NCI-H524 (cell line): ENCODE measurements at places on chromosomes 7 and 10.

GRCh38 chr7:132596588-132596987 is 20.3 kb upstream of the PLXNA4 start:
- DNase-seq = no peak

DNA sequence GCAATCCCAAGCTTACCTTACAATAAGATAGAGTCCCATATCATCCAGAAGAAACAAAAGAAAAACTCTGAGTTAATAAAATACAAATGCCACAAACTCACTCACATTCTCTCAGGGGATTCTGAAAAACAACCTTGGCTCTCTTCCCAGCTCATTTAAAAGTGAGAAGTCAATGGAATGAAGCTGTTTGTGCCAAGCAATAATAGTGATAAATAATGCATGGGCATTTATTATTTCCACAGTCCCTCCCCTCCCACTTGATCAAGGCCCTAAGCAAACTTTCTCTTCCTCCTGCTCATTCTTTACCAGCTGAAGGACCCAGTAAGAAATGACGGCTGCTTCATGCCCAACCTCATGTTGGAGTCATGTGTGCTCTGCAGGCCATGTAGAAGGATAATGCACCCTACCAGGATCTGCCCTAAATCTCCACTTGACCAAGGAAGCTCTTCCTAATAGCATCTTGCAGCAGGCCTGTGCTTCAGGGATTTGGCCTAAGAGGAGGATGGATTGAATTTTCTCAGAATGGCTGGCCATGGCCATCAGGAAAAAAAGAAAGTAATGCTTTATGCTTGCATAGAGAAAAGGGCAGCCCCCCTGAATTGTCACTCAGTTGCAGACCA is 451.3 kb downstream of the GPAM start:
- no peak for DNase-seq

DNA sequence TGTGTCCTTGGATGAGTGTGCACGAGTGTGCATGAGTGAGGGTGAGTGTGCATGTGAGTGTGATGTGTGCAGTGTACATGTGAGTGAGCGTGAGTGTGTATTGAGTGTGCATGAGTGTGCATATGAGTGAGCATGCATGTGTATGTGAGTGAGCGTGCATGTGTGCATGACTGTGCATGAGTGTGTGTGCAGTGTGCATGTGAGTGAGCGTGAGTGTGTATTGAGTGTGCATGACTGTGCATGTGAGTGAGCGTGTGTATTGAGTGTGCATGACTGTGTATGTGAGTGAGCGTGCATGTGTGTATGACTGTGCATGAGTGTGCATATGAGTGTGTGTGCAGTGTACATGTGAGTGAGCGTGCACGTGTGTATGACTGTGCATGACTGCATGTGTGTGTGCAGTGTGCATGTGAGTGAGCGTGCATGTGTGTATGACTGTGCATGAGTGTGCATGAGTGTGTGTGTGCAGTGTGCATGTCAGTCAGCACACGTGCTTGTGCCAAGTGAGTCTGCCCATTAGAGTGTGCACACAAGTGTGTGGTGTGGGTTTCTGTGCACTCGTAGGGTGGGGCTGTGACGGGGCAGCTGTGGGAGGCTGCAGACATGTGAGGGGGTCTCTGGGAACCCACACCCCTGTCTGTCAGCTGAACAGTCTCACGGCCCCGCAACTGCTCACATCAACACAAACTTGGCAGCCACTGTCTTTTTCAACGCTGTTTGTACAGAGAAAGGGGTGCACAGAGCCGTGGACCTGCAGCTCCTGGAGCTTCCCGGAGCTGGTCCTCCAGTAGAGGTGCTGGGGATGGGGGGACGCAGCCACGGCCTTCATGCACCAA is 14.8 kb downstream of the FOXL3 start:
- no peak for DNase-seq

- no peak for DNase-seq
These were observed 207.5 kb downstream of the KCND2 start for GRCh38 chr7:120480472-120480871.

DNA sequence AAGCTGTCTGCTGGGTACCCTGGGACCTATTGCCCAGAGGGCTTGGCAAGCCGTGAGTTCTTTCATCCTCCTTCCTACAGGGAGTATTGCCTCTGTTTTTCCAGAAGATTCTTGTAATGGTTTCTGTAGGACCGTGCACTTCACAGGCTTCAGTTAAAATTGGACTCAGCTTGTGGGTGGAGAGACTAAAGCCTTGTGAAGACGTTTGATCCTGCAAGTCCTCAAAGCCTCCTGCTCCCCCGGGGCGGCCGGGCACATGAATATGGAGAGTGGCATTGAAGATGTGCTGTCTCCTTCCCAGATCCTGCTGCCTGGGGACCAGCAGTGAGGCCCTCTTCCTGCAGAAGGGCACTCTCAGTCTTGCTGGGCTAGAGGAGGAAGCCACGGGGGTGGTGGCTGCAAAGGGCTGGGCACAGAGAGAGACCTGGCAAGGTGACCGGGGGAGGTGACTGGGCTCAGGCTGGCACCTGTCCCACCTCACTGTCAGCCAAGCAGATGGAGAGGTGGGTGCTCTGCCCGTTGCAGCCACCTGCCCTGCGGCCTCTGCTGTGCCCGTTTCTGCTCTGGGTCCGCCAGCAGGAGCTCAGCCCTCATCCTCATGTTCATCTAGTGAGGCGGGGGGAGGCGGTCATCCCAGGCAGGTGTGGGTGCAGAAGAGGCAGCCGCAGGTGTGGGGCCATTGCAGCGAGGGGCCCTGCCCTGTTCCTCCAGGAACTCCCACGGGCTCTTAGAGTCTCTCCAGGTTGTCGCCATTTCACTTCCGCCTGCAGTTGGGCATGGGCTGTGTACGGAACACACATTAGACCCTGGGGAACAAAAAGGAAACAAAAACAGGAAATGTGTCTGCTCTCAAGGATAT is 55.7 kb downstream of the TMEM209 start:
- DNase-seq = peak; percentile 42

DNA sequence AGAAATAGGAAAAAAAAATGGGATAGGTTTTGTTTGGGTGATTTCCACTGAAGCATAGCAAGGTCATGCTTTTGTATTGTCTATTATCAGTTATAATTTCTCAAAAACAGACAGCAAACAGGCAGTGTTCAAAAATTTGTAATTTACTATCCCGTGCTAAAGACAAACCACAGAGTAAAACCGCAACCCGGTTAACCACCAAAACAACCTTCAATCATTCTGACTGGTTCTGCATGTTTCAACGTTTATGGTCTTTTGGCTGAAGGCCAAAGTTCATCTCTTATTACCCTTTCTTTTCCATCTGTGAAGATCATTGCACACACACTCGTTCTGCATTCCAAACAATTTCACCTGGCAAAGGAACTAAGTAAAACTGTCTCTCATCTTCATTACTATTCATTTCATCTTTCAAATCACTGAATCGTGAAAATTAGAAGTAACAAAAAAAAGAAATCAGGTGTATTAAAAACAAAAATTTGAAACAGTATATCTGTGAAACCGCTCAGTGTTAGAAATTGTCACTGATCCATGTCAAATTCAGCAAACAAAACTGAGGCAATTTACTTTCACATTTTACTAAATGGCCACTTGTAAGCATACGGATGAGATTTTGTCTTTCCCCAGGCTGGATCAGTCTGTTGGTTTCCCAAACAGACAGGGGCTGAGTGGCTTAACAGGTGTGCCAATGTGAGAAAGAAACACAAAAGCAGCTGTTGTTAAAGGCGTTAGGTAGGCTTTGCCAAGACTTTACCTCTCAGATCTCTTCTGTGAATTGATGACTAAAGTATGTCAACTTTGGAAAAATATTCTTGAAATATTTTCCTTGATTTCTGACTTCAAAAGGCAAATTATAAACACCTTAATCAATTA is 539.6 kb downstream of the CNTNAP2 start:
- DNase-seq = no peak

- no peak for DNase-seq
These were observed 68.6 kb upstream of the VIPR2 start for GRCh38 chr7:159213253-159213652.

GRCh38 chr7:70764701-70765208 is 367.2 kb upstream of the GALNT17 start:
- no peak for DNase-seq

GRCh38 chr10:13256627-13257026 is 22.5 kb upstream of the UCMA start:
- DNase-seq = no peak

DNA sequence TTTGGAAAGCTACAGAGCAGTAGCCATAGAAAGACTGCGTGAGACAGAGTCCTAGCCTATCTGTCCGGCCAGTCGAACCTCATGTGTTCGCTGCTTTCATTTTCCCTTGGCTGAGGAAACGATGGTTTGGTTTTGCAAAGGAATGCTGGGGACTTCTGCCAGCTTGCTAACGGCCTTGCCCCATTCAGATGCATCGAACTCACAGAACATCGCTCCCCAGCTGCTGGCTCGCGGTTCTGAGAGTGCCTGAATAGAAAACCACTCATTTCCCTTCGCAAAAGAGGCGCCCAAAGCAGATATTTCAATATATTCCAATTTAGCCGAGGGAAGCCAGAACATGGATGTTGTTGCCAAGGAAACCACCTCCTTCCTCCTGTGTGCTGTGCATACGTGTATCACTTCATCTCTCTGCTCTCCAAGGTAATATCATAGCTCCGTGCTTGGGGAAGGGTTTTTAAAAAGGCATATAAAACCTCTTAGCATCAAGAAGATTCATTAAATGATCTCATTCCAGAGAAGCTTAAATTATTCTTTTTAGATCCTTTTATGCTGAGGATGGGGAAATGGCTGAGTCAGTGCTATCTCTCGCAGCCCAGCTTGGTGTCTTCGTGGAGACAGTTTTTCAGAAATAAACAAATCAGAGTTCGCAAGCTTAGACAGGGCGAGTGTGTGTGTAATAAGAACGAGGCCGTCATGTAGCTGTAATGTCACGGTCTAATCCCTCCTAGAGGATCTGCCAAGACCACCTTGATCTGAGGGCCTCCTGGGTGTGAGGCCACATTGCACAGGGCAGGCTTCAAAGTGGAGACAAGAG is 215.2 kb downstream of the RPS24 start:
- no peak for DNase-seq

DNA sequence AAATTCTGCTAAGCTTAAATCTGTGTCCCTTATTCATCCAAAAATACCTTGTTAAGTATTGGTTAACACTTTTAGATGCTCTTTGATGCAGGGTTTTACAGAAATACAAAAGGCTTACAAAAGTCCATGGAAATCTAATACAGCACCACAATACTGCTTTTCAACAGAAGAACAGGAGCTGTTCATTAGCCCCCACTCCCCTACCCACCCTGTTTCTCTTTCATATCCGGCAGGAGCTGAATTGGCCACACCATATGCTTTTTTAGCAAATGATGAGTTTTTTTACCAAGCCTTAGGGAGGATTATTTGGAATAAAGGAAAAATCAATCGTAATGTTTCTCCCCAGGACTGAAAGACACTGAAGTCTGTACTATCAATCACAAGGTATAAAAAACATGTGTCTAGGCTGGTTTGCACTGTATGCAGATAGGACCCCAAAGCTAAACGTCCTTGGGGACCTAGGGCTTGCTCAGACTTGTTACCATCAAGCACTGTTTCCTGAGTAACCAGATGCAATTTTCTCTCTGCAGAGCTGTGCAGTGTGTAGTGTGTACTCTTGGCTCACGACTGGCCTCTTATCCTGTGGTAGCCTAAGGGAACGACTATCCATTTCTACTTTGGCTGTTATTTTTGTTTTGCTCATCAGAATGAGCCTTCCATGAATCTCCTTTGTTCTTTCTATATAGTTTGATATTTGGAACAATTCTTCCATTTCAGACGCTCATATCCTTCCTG is 143.3 kb upstream of the LRGUK start:
- peak; percentile 52 for DNase-seq

- DNase-seq = no peak
These were observed 77.0 kb upstream of the GSDME start for GRCh38 chr7:24834128-24834798.

- no peak for DNase-seq
These were observed 37.7 kb downstream of the CCDC71L start for GRCh38 chr7:106623315-106623660.

DNA sequence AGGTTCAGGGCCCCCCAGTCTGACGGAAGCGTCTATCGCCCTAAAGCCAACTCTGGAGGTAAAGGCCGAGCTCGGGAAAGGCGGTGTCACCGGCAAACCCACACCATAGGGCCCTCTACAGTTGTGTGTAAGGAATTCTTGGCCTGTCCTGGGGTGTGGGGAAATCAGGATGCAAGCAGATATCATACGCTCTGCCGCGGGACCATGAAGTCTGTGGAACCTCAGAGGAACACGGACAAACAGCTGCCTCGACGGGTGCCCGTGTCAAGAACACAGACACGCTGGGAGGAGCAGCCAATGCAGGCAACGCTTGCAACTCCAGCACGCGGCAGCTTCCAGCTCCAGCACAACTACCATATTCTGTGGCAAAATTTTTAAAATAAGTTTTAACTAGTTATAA is 157.9 kb downstream of the DIP2C start:
- no peak for DNase-seq

GRCh38 chr10:62818426-62819011 is 2.4 kb upstream of the EGR2 start:
- DNase-seq = peak; percentile 32

DNA sequence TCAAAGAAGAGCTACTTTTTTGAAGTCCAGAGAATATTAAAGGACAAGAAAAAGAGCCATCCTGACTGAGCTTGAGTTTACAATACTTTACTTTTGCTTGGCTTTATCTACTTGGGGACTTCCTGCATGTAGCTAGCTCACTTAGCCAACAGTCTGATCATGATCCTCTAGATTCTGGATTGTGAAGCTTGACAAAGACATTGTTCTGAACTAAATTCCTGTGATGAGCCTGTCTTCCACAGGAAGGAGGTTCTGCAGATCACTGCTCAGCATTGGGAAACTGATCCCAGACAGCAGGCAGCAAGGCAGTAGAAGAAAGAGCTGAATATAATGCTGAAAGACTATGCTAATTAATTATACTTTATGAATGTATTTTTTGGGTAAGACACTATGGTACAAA is 296.4 kb downstream of the DGKB start:
- DNase-seq = no peak

- no peak for DNase-seq
These were observed 737.1 kb upstream of the ZWINT start for GRCh38 chr10:57098146-57098545.

DNA sequence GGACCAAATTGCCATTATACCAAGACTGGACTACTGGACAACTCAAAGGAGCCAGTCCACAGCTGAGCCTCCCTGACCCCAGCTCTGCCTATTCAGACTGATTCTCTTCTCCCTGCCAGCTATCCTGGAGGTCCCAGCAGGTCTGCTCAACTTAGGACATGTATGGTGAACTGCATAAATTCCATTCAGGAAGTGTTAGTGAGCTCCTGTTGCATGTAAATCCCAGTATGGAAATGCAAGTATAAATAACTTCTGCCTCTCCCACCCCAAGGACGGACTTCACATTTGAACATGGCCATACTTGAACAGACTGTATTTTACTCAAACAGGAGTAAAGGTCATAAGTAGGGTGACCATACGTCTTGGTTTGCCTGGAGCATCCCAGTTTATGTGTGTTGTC is 128.4 kb downstream of the CHCHD3 start:
- no peak for DNase-seq

DNA sequence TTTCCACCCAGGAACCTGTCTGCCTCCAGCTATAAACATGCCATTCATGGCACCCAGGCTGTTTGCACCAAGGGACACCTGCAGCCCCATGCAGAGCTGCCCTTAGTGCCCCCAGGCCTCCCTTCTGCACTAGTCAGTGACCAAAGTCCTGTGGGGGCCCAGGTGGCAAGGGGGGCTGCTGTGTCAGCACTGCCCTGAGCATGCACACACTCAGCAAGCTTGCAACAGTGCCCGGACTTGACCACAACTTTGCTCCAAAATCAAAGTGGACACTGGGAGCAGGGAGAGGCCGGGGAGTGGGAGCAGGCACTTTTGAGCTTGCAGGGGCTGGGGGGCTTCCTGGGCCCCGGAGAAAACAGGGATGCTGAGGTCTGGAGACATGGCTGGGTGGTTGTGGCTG is 192.9 kb upstream of the MBL2 start:
- DNase-seq = no peak
